ENCODE measurements at places on chromosomes 1 and 21. TPM values are rescaled to one million over a fixed set of nuclear protein-coding genes. Genes with fewer than 3 reads are reported as not detected.

Gene NES
- not detected for total RNA-seq

DNA sequence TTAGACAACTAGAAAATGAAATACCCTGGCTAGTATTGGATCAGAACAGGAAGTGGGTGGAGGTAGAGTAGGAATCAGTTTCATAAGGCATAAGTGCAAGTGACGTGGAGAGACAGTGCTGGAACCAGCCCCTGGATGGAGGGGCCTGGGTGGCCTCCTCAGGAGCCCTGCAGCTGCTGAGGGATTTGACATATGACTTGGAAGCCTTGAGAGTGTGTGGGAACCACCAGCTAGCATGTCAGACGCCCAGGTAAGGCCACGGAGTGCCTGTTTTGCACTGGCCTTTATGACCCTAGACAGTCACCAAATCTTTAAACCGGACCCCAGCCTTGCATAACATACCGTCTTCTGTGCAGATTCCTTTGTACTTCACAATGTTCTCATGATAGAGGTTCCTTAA lies 94.4 kb downstream of the RAVER2 start:
- peaks cover 94% of the 10 kb centered on the region for H3K36me3 ChIP-seq
- no peaks in the 10 kb centered on the region for H3K27me3 ChIP-seq
- no peak overlapping the region for H3K4me3 ChIP-seq

Gene RAD54L
- total RNA-seq: 2.3 TPM

DNA sequence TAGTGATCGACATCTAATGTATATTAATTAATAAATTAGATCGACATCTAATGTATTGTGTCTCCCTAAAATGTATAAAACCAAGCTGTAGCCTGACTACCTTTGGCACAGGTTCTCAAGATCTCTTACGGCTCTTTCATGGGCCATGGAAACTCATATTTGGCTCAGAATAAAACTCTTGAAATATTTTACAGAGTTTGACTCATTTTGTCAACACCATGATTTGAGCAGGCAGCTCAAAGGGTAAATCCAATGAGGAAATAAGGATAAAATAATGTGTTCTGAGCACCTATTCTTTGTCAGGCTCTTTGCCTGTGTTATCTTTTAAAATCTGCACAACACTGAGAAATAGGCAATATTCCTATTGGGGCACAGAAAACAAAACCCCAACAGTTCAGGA lies 223.4 kb upstream of the DUSP10 start:
- H3K36me3 ChIP-seq: no peaks in the 10 kb centered on the region
- peaks cover 4% of the 10 kb centered on the region for H3K4me1 ChIP-seq
- no peak overlapping the region for H3K4me3 ChIP-seq
- no peak for DNase-seq
- no peak overlapping the region for H3K27ac ChIP-seq
- H3K27me3 ChIP-seq: no peaks in the 10 kb centered on the region

DNA sequence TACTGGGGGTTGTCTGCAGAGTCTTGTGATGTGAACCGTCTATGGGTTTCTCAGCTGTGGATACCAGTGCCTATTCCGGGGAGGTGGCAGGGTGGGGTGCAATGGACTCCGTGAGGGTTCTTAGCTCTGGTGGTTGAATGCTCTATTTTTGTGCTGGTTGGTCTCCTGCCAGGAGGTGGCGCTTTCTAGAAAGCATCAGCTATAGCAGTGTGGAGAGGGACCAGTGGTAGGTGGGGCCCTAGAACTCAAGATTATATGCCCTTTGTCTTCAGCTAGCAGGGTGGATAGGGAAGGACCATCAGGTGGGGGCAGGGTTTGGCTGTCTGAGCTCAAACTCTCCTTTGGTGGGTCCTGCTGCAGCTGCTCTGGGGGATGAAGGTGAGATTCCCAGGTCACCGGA lies 127.3 kb upstream of the PLD5 start:
- H3K4me1 ChIP-seq: no peaks in the 10 kb centered on the region
- no peak for DNase-seq

Gene PAPPA2
- not detected for total RNA-seq

GRCh38 chr21:15291621-15292266 lies 226.9 kb upstream of the NRIP1 start:
- no peak for DNase-seq
- no peak overlapping the region for H3K27ac ChIP-seq
- no peak overlapping the region for H3K4me3 ChIP-seq
- no peaks in the 10 kb centered on the region for H3K4me1 ChIP-seq

DNA sequence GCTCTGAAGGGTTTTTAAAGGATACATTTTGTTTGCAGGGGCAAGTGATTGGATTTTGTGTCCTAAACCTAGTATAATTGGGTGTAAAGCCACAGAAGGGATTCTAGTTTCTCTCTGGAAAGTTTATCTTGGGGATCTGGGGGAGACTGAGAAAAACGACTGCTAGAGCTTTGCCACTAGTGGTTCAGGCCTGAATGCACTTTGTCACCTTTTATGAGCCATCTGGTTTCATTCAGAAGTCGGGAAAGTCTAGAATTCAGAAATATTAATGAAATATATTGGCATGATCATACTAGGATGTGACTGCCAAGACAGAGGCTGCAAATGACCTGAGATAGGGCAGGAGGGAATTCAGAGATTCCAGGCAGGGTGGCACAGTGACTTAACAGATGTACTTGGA lies 111.5 kb upstream of the KCNK2 start:
- H3K27ac ChIP-seq: no peak overlapping the region
- no peak for DNase-seq
- no peak overlapping the region for H3K4me3 ChIP-seq
- no peaks in the 10 kb centered on the region for H3K4me1 ChIP-seq

- H3K36me3 ChIP-seq: no peaks in the 10 kb centered on the region
- DNase-seq: peak; percentile 36
- H3K4me1 ChIP-seq: peaks cover 25% of the 10 kb centered on the region
- H3K27ac ChIP-seq: peak overlapping the region; percentile 78
These were observed 160.1 kb downstream of the FASLG start for GRCh38 chr1:172818841-172819527.

- H3K4me3 ChIP-seq: no peak overlapping the region
- no peak overlapping the region for H3K27ac ChIP-seq
- H3K36me3 ChIP-seq: no peaks in the 10 kb centered on the region
- no peaks in the 10 kb centered on the region for H3K4me1 ChIP-seq
- no peaks in the 10 kb centered on the region for H3K27me3 ChIP-seq
- DNase-seq: no peak
These were observed 467.5 kb downstream of the PTPRU start for GRCh38 chr1:29703596-29704370.

- H3K27ac ChIP-seq: no peak overlapping the region
- H3K4me1 ChIP-seq: peaks cover 4% of the 10 kb centered on the region
- H3K27me3 ChIP-seq: no peaks in the 10 kb centered on the region
These were observed 207.7 kb upstream of the FGGY start for GRCh38 chr1:59089036-59089798.

- H3K36me3 ChIP-seq: no peaks in the 10 kb centered on the region
- H3K27me3 ChIP-seq: peaks cover 23% of the 10 kb centered on the region
- H3K4me3 ChIP-seq: no peak overlapping the region
These were observed 1.3 kb upstream of the LMOD1 start for GRCh38 chr1:201947697-201948008.

DNA sequence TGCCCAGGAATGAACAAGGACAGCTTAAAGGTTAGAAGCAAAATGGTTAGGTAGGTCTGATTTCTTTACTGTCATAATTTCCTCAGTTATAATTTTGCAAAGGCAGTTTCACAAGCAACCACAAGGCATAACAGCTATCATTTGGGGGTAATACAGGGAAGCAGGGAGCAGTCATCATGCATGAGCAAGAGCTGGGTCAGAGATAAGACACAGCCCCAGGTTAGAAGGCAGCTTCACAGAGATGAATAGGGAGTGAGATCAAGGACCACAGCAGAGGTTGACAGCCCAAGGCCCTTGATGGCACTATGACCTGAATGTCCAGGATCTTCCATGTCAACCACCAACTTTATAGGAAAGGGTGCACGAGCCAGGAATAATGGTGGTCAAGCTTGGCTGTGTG lies 9.0 kb upstream of the CSRP1 start:
- no peaks in the 10 kb centered on the region for H3K4me1 ChIP-seq
- no peak overlapping the region for H3K4me3 ChIP-seq
- no peak overlapping the region for H3K27ac ChIP-seq
- DNase-seq: no peak
- no peaks in the 10 kb centered on the region for H3K36me3 ChIP-seq

Gene FTCD
- 0.34 TPM for total RNA-seq

DNA sequence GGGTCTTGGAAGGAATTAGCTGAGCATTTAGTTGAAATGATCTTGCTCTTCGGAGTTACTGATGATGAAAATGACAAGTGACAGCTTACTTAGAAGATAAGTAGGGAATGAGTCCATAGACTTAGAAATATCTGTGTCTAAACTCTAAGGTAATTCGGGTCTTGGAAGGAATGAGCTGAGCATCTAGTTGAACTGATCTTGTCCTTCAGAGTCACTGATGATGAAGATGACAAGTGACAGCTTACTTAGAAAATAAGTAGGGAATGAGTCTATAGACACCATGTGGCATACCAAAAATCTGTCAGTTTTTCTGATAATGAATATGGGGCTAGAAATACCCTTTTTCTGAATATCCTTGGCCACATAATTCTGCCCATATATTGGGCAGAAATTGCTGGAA lies 14.7 kb downstream of the CTTNBP2NL start:
- no peak overlapping the region for H3K27ac ChIP-seq
- no peaks in the 10 kb centered on the region for H3K36me3 ChIP-seq

DNA sequence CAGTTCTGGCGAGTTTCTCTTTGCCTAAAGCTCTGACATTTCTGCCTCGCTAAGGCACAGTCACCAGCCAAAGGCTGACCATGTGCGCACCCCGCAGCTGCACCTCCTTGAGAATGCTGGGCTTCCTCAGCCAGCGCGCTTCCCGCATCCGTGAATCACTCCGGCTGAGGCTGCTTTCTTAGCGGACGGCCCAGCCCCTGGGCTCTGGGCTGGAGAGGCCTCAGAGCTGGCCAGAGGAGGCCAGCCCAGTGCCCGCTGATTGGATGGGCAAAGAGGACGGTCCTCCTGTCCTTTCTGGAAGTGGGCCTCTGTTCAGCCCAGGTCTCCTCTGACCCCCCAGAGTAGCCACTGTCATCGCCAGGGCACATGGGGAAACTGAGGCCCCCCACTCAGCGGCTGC lies 56.1 kb downstream of the PRDM16 start:
- no peak overlapping the region for H3K27ac ChIP-seq
- H3K4me1 ChIP-seq: no peaks in the 10 kb centered on the region
- H3K4me3 ChIP-seq: no peak overlapping the region
- no peak for DNase-seq

- H3K36me3 ChIP-seq: no peaks in the 10 kb centered on the region
- no peak for DNase-seq
- H3K4me1 ChIP-seq: peaks cover 56% of the 10 kb centered on the region
- peak overlapping the region; percentile 84 for H3K27ac ChIP-seq
- no peak overlapping the region for H3K4me3 ChIP-seq
- H3K27me3 ChIP-seq: no peaks in the 10 kb centered on the region
These were observed 68.0 kb downstream of the CD58 start for GRCh38 chr1:116502671-116503314.

- H3K36me3 ChIP-seq: peaks cover 78% of the 10 kb centered on the region
- no peak overlapping the region for H3K27ac ChIP-seq
- DNase-seq: no peak
- no peak overlapping the region for H3K4me3 ChIP-seq
- no peaks in the 10 kb centered on the region for H3K27me3 ChIP-seq
These were observed 35.2 kb upstream of the EXOSC10 start for GRCh38 chr1:11134898-11135266.

Gene LYPD8
- total RNA-seq: not detected

Gene RGS18
- 17.2 TPM for total RNA-seq

DNA sequence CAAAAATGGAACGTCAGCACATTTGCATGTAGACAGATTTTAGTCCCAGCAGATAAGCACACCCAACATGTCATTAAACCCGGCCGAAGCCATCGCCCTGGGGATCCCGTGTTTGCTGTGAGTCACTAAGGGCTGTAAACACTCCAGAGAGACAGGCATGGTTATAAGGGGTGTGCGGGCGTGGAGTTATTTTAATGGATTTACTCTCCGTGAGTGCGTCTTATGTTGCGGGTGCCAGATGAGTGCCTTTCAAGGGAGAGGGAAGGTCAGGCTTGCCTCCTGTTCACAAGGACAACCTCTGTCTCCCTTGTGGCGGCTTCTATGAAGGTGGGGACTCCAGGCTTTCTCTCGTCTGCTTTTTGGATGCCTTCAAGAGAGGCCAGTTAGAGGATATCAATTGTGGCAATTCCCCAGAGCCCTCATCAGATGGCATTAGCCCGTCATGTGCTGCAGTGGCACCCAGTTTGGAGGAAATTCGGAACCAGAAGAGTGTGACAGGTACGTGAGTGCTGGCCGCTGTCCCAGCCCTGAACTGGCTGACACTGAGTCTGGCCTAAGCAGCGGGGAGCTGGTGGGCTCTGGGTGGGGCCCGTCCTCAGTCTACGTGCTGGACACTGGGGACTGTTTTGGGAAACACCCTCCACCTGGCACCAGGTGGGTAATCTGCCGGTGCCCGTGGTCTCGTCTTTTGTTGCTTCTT lies 223.8 kb upstream of the TMEM51 start:
- H3K4me1 ChIP-seq: peaks cover 5% of the 10 kb centered on the region
- no peak for DNase-seq
- no peak overlapping the region for H3K4me3 ChIP-seq
- no peak overlapping the region for H3K27ac ChIP-seq

- no peaks in the 10 kb centered on the region for H3K36me3 ChIP-seq
- H3K27me3 ChIP-seq: peaks cover 3% of the 10 kb centered on the region
- no peak overlapping the region for H3K27ac ChIP-seq
- no peaks in the 10 kb centered on the region for H3K4me1 ChIP-seq
- H3K4me3 ChIP-seq: no peak overlapping the region
These were observed 45.7 kb upstream of the ZNF648 start for GRCh38 chr1:182107209-182107608.

Gene SHE
- 0.10 TPM for total RNA-seq

GRCh38 chr1:183648042-183648441 lies 5.1 kb downstream of the APOBEC4 start:
- DNase-seq: no peak
- peaks cover 3% of the 10 kb centered on the region for H3K27me3 ChIP-seq
- no peak overlapping the region for H3K4me3 ChIP-seq
- no peaks in the 10 kb centered on the region for H3K4me1 ChIP-seq

DNA sequence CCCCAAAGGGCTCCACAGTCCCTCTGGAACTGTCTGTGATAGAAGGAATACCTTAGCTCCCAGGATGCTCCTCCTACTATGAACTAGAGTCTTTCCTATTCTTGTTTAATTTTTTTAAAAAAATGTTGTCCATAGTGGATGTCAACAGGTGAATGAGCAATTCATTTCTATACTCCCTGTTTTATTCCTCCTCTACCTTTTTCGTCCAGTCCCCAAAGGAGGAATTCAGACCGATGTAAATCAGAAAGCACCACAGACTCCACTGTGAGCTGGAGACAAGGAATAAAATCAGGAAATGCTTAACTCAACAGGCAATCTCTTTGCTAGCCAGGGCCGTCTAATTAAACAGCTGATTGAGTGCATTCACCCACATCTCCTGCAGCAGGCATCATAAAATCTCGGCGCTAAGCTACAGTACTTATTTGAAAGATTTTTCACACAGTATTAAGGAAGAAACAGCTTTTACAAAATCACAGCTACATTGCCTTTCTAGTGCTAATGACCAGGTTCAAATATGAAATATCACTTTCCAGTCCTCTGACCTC lies 381.6 kb downstream of the SIPA1L2 start:
- H3K36me3 ChIP-seq: no peaks in the 10 kb centered on the region
- H3K4me1 ChIP-seq: no peaks in the 10 kb centered on the region
- peaks cover 14% of the 10 kb centered on the region for H3K27me3 ChIP-seq
- DNase-seq: no peak
- no peak overlapping the region for H3K27ac ChIP-seq

Measured in natural killer cell (primary cell).